ENCODE measurements at places on chromosomes 7 and 10.

GRCh38 chr10:61284222-61284890 is 168.8 kb downstream of the TMEM26 start:
- H3K4me3 ChIP-seq: no peak overlapping the region
- H3K27me3 ChIP-seq: no peaks in the 10 kb centered on the region
- no peaks in the 10 kb centered on the region for H3K4me1 ChIP-seq

- no peak overlapping the region for H3K27ac ChIP-seq
- H3K4me1 ChIP-seq: no peaks in the 10 kb centered on the region
- H3K36me3 ChIP-seq: no peaks in the 10 kb centered on the region
- DNase-seq: no peak
- no peak overlapping the region for H3K4me3 ChIP-seq
Observed at GRCh38 chr10:63684257-63684936, 163.2 kb downstream of the REEP3 start.

GRCh38 chr10:4198216-4198615 is 413.2 kb upstream of the KLF6 start:
- H3K4me1 ChIP-seq: peaks cover 5% of the 10 kb centered on the region
- H3K4me3 ChIP-seq: no peak overlapping the region
- no peaks in the 10 kb centered on the region for H3K27me3 ChIP-seq
- DNase-seq: no peak
- no peaks in the 10 kb centered on the region for H3K36me3 ChIP-seq

- no peaks in the 10 kb centered on the region for H3K4me1 ChIP-seq
- H3K27ac ChIP-seq: no peak overlapping the region
- no peak overlapping the region for H3K4me3 ChIP-seq
- H3K27me3 ChIP-seq: no peaks in the 10 kb centered on the region
- no peak for DNase-seq
Observed at GRCh38 chr10:64369885-64370773, 848.9 kb downstream of the REEP3 start.

GRCh38 chr10:123604506-123604905 is 61.6 kb upstream of the GPR26 start:
- H3K4me1 ChIP-seq: peaks cover 7% of the 10 kb centered on the region
- no peak overlapping the region for H3K27ac ChIP-seq
- H3K36me3 ChIP-seq: no peaks in the 10 kb centered on the region
- DNase-seq: no peak
- H3K4me3 ChIP-seq: no peak overlapping the region

- no peaks in the 10 kb centered on the region for H3K27me3 ChIP-seq
- no peak overlapping the region for H3K27ac ChIP-seq
- H3K4me3 ChIP-seq: no peak overlapping the region
- no peaks in the 10 kb centered on the region for H3K36me3 ChIP-seq
- DNase-seq: no peak
Observed at GRCh38 chr10:6600224-6600987, 20.3 kb upstream of the PRKCQ start.

DNA sequence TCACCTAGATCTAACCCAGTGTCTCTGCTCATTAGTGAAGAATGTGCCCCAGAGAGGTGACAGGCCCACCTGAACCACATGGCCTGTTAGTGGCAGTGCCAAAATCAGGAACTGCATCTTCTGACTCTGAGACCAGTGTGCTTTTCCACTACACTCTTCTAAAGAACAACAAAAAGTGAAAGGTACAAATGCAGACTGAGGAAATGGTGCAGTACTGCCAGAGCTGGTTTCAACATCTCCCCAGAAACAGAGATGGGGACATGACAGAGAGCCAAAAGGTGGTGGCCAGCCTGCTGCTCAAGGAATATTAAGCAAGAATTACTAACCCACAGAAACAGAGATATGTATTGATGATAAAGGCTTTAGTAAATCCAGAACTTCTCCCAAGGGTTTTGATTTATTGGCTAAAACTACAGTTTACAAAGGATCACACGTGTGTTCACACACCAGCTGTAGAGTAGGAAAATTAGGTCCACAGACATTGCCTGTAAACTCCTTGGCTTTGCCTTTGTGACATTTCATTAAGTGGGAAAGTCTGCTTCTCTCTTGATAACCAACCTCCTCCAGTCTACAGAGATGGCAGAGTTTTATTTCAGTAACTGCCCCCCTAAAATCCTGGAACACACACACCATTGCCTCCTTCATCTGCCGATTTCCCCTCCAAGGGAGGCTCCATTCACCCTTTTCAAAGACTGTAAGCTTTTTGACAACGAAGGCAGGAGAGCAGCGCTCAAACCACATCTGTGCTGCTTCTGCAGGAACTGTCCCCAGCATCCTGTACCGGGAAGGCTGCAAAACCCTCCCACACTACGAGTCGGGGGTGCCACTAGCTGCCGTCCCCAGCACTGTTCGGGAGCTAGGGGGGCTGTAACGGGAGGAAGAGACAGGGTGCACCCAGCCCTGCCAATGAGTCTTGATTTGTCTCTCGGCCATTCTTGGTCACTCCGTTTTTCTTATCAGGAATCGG is 29.8 kb downstream of the GSDME start:
- no peaks in the 10 kb centered on the region for H3K36me3 ChIP-seq
- no peak overlapping the region for H3K27ac ChIP-seq
- H3K27me3 ChIP-seq: no peaks in the 10 kb centered on the region
- H3K4me3 ChIP-seq: no peak overlapping the region

DNA sequence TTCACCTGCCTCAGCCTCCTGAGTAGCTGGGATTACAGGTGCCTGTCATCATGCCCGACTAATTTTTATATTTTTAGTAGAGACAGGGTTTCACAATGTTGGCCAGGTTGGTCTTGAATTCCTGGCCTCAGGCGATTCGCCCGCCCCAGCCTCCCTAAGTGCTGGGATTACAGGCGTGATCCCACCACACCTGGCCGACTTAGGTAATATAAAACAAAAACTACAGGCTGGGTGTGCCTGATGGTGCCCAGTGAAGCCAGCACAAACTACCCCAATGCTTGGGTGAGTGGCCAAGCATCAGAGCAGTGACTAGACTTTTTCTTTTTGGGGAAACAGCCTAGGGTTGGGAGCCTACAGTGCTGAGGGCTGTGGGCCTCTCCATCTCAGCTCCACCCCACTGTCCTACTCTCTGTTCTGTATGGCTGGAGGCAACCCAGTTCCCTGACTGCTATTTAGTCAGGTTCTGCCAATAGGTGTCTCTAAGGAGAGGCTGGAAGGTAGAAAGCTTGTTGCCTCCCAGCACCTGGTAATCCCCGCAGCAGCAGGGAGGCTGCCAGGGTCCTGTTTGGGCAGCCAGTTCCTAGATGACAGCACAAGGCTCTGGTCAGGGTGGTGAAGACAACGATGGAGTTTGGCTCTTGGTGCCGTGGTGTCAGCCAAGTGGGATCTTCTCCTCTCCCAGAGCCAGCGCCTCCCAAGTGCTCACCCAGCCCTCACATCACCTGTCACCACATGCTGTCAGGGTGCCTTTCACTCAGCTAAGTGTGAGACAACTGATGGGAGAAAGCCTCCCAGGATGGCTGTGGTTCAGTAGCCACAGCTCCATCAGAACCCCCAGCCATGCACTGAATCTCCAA is 10.4 kb upstream of the NACAD start:
- no peak overlapping the region for H3K27ac ChIP-seq
- no peak for DNase-seq
- H3K4me3 ChIP-seq: no peak overlapping the region

DNA sequence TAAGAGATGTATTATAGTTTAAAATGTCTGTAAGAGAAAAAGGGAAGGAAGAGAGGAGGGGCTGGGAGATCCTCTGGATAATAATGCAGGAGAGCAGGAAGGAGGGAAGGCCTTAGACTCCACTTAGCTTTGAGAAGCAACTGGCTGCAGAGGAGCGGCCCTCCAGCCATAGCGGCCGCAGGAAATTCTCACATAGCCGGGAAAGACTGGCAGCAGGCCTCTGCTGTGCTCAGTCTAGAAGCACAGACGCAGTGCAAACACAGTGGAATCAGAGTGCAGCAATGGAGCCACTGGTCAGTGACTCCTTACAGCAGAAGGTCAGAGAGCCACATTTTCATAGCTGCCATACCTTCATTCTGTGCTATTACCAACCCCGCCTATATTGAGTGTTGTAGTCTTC is 153.3 kb downstream of the VWC2 start:
- H3K27me3 ChIP-seq: no peaks in the 10 kb centered on the region
- DNase-seq: no peak
- no peaks in the 10 kb centered on the region for H3K36me3 ChIP-seq
- no peaks in the 10 kb centered on the region for H3K4me1 ChIP-seq
- H3K4me3 ChIP-seq: no peak overlapping the region
- no peak overlapping the region for H3K27ac ChIP-seq

- no peak for DNase-seq
- no peaks in the 10 kb centered on the region for H3K4me1 ChIP-seq
- no peaks in the 10 kb centered on the region for H3K27me3 ChIP-seq
Observed at GRCh38 chr7:102215256-102215655, 71.4 kb upstream of the SH2B2 start.

DNA sequence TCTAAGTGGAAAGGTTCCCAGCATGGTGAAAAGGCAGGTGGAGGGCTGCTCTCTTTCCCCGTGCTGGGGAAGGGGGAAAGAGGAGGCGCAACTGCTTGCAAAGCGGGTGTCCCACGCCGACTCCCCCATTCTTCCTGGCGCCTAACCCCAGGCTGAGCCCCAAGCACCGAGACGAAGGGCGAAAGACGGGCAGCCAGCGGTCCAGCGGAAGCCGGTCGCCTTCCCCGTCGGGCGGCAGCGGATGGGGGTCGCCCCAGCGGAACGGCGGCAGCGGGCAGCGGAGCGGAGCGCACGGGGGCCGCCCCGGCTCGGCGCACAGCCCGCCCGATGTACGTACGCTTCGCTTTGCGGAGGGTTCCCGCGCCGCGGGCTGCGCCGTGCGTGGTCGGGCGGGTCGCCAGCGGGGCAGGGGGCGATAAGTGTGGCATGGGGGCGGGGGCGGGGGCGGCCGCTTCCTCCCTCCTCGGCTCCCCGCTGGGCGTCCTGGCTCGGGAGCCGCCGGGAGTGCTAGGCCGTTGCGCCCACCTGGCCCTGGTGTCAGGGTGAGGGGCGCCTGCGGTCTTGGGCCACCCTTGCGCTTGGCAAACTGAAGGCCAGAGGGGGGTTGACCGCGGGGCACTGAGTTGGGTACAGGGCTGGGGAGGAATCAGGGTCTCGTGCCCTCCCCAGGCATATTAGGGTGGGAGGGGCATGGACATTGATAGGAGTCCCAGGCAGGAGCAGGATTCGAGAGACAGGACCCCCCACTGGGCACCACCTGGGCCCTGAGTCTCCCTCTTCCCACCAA is 35.2 kb upstream of the HSPB1 start:
- H3K4me1 ChIP-seq: no peaks in the 10 kb centered on the region
- H3K27me3 ChIP-seq: no peaks in the 10 kb centered on the region

DNA sequence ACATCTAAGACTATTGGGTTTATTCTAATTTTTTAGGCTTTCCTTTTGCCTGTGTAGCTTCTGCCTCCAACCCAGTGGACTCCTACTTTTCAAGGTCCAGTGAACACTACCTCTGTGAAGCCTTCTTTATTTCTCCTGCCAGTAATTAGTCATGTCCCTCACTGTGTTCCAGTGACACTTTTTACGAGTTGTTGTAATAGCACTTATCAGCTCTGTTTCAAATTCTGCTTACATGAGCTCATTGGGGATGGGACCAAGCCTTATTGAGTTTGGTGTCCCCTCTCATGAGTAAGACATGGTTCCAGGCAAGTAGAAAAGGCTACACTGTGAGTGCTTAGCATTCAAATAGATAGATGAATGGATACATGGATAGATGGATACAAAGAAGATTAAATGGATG is 184.6 kb downstream of the HIBADH start:
- H3K4me3 ChIP-seq: no peak overlapping the region
- no peaks in the 10 kb centered on the region for H3K27me3 ChIP-seq
- H3K36me3 ChIP-seq: no peaks in the 10 kb centered on the region
- no peak overlapping the region for H3K27ac ChIP-seq
- no peak for DNase-seq
- no peaks in the 10 kb centered on the region for H3K4me1 ChIP-seq

GRCh38 chr10:110919349-110919931 is at the start of gene SHOC2:
Gene SHOC2, plus strand, starts transcription at chr10:110919604. Its CDS starts 44,755 bp downstream, at chr10:110964359.
- DNase-seq: no peak
- peak within 1 kb of the TSS; percentile 87 for H3K4me3 ChIP-seq
- no peaks in the 10 kb centered on the region for H3K36me3 ChIP-seq
- H3K27ac ChIP-seq: peak within 1 kb of the TSS; percentile 98
- H3K4me1 ChIP-seq: peaks cover 5% of the 10 kb centered on the region

DNA sequence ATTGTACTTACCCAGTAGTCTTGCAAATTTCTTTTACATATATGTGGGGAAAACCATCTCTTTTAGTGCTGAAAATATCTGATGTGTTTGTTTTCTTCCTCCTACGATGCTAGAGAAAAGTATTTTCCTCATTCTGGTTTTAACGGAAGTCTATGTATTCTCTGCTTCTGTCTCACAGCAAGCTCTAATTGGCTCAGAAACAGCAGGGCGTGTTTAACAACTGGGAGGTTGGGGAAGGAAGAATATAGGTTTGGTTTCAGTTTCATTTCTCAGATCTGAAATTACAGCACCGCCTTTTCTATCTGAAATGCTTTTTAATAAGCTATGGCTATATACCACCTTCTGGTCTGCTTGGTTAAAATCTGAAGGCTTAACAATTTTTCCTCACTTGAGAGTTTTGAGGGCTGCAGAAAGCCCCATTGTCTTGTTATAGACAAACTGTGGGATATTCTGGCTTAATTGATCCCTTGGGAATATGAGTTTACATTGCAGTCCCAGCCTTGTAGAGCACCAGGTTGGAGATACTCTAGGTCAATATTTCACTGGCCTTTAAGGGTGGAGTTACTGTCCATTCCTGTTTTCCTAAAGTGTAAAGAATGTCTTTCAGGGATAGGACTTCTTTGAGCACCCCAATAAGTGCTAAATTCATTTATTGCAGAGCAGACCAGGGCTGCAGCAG is at the start of gene SAMD9:
Gene SAMD9 (minus strand): TSS at position 128 of the 679 bp plus-strand sequence. CDS start 11,882 bp downstream, outside the sequence.
- H3K4me1 ChIP-seq: no peaks in the 10 kb centered on the region
- H3K4me3 ChIP-seq: no peak within 1 kb of the TSS
- no peak within 1 kb of the TSS for H3K27ac ChIP-seq
- no peaks in the 10 kb centered on the region for H3K27me3 ChIP-seq
- DNase-seq: peak; percentile 1

DNA sequence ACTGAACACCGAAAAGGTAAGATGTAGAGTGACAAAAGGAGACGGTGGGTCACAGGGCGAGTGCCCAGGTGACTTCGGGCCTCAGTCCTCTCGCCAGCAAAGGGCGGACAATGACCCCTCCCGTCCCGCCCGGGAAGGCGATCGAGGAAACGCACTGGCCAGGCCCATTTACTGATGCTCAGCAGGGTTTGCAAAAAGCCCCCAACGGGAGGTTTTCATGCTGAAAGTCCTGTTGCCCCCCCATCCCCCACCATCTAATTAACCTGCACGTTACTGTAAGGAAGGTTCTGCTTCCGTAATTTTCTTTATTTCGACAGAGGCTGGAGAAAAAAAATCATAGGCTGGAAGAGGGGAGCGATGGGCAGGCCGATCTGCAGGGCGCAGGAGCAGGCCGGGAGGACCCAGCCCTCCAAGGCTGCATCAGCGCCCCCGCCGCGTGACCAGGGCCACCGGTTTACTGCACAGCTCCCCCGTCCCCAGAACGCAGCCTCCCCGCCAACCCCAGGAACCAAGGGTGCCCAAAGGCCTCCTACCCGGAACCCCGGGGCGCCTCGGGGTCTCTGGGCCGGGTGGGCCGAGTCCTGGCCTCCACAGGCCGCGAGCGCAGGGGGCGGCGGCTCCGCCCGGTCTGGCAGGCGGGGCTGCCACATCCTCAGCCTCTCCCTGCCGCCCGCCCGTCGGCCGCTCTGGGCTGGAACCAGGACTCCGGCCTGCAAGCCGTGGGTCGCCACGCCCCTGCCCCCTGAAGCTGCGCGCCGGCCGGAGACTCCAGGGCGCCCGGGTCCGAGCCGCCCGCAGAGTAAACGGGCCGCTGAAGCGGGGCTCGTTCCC is 613 bp downstream of the OAT start:
- H3K4me1 ChIP-seq: peaks cover 4% of the 10 kb centered on the region
- DNase-seq: peak; percentile 76
- H3K27me3 ChIP-seq: no peaks in the 10 kb centered on the region
- no peaks in the 10 kb centered on the region for H3K36me3 ChIP-seq

- no peak overlapping the region for H3K4me3 ChIP-seq
- no peak for DNase-seq
- H3K27me3 ChIP-seq: no peaks in the 10 kb centered on the region
Observed at GRCh38 chr10:11446133-11446532, 165.3 kb downstream of the USP6NL start.
